ENCODE measurements at places on chromosomes 3 and 15. TPM values are rescaled to one million over a fixed set of nuclear protein-coding genes. Genes with fewer than 3 reads are reported as not detected.

- DNase-seq, result no peak
These were observed 28.6 kb downstream of the PLD1 start for GRCh38 chr3:171781711-171782127.

NRG4 gene
- 3.4 TPM for polyA plus RNA-seq

WWTR1 gene
- polyA plus RNA-seq, result 108 TPM

DNA sequence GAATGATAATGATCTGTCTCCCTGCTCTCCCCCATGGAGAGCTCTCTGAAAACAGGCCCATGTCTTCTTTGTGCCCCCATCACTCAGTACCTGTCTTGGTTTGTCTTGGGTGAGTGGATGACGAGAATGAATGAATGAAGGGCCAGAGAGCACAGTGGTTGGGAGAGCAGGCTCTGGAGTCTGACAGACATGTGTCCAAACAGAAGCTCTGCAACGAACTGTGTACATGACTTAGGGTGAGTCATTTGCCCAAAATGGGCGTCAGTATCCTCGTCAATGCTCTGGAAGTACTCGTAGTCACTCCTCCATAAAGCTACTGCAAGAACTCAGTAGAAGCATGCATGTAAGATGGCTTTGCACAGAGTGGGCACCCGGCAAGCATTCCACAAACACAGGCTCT lies 170.2 kb upstream of the TLE3 start:
- DNase-seq, result no peak

DNA sequence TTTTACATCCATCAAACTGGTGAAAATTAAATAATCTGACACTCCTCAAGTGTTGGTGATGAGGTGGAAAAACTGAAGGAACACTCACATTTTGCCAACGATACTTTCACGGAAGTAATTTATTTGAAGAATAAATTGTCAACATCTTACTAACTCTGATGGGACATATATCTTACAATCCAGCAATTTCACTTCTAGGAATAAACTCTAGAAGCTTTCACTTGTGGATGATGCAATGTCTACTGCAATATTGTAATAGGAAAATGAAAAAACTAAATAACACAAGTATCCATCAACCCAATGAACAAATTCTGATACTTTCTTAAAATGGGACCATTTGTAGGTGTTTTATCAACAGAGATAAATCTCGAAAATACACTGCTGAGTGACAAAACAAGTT lies 16.2 kb upstream of the LIPC start:
- no peak for DNase-seq

DNA sequence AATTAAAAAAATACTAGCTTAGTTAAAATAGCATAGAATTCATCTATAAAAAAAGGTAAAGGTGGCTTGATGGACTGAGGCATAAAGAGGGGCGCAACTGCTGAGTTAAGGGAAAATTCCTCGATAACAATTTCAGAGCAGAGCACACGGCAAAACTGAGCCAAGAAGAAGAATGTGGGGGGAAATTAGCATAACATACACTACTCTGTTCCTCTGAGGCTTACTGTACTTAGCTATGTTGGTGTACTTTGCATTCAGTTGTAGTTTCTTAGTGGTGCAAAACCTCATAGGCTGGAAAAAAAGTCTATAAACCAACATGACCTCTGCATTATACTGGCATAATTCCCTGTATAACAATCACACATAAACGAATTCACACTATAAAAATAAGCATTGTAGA lies 357.9 kb upstream of the LRRC3B start:
- no peak for DNase-seq

WDR93 gene
- 2.3 TPM for polyA plus RNA-seq

C3orf70 gene
- 8.2 TPM for polyA plus RNA-seq

GRCh38 chr3:151675858-151676615 lies 57.7 kb upstream of the AADACL2 start:
- DNase-seq, result no peak

DNA sequence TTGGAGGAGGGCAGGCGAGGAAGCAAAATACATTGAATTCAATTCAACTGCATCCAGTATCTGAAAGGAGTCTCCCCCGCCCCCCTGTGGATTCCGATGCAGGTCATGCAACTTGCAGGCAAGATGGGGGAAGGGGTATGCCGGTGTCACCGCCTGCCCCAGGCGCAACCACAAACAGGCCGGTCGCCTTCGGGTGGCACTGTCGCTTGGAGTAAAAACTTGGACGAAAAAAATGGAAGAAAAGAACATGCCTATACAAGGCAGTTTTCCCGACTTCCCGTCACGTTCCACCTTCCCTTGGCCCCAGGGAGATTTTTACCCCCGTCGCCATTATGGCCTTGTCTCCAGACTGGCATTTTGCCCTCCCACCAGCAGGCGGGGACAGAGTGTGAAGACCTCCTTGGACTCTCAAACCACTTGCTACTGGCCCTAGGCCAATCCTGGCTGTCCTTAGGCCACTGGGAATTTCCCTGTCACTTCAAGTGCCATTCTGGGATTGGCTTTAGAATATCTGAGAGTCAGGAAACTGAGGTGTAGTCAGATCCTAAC lies 1.6 kb upstream of the NTRK3 start:
- DNase-seq, result no peak

USP19 gene
- polyA plus RNA-seq, result 63.2 TPM

ZNF774 gene
- polyA plus RNA-seq, result 3.7 TPM

- no peak for DNase-seq
These were observed 290.0 kb upstream of the THBS1 start for GRCh38 chr15:39290711-39291435.

DNA sequence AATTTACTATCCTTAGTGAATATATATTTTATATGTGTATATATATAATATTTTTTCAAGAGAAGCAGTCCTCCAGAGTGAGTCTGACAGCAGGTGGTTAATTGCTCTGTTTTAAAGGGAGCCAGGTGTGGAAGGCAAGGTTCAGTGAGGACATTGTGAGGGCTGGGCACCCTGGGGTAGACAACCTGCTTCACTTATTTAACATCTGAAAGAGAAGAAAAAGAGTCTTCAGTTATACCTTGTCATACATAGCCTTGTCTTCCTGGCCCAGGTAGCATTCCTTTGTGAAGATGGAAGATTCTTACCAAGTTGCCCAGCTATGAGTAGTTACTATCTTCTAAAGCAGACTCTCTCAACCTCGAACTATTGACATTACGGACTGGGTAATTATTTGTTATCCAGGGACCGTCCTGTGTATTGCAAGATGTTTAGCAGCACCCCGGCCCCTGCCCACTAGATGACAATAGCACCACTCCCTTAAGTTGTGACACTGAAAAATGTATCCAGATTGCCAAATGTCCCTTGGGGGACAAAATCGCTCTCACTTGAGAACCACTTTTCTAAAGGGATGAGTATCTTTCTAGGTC lies 336.0 kb upstream of the TRIM42 start:
- DNase-seq, result no peak

DNA sequence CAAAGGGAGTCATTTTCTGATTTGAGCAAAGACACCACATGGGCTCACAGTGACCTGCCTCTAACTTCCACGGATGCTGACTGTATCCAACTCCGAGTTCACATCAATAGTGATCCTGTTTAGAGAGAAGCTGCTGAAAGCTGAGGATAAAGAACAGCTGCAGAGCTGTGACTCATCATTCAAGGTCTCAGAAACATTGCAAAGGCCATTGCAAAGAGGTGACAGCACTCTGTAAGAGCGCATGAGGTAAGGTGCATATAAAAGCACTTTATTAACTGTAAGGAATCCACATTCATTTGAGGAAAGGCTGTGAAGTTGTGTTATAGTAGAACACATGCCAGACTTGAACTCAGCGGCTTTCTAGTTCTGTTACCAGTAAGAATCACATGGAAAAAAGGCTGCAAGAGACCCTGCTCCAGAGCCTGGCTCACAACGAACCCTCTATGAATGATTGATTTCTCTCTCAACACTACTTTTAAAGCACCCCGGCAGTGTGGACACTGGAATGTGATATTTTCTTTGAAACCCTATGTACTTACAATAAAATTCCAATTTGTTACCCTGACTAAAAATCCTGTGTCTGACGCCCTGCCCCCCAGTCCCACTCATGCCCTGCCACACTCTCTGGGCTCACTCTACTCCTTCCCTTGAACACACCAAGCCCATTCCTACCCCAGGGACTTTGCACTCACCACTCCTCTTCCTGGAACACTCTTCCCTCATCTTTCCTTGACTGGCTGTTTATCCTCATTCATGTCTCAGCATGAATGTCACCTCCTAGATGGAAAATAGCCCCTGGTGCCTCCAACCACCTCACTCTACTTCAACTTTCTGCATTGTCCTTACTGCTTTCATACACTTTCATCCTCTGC lies 111.2 kb downstream of the LSM3 start:
- no peak for DNase-seq

- no peak for DNase-seq
These were observed 492.6 kb downstream of the GABRG3 start for GRCh38 chr15:27463525-27464088.

GRCh38 chr3:114698146-114699105 lies 404.6 kb downstream of the TIGIT start:
- DNase-seq, result no peak

IMPG2 gene
- 0.30 TPM for polyA plus RNA-seq

IQGAP1 gene
- 98.9 TPM for polyA plus RNA-seq

DNA sequence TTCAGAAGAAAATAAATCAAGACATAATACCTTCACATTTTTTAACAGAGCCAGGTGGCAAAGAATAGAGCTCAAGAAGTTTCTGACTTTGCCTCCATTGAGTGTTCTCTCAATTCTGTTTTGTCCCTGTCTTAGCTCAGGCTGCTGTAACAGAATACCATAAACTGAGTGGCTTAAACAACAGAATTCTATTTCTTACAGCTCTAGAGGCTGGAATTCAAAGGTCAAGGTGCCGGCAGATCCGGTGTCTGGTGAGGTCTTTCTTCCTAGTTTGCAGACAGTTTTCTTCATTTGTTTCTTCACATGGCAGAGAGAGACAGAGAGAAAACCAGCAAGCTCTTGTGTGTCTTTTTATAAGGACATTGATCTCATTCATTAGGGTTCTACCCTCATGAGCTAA lies 25.6 kb downstream of the IQCH start:
- DNase-seq, result no peak

CP gene
- 0.85 TPM for polyA plus RNA-seq

ADAMTS9 gene
- polyA plus RNA-seq, result 48.7 TPM

GRCh38 chr15:70240820-70241430 lies 143.2 kb upstream of the TLE3 start:
- DNase-seq, result no peak

DNA sequence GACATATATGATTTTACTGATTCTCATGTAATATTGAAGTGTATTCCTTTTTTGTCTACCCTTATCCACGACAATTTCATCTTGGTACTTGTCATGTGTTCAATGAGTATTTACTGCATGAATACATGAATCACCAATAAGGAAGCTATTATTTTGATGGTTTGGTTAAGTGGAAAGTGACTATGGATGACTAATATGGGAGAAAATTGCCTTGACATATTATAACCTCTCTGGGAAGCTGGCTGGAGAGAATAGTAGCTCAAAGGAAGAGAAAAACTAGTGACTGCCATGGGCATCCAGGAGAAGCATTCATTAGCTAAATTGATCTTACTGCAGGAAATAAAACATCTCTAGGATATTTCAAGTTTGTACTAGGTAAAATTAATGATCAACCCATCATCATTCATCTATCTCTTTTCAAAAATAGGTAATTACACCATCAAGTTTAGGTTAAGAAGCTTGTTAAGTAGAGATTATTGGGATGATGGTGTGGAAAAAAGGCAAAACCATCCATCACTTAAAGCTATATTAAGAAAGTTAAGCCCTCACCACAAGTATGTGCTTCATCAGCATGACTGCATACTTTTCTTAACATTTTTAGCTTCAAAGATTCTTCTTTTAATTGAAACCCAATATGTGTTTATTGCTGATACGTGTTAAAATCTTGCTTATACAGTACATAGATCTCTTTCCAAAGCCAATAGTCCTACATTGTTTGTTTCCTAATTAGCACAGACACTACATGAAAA lies 455.2 kb upstream of the ARPP21 start:
- no peak for DNase-seq

PCSK6 gene
- polyA plus RNA-seq, result 8.9 TPM

DNA sequence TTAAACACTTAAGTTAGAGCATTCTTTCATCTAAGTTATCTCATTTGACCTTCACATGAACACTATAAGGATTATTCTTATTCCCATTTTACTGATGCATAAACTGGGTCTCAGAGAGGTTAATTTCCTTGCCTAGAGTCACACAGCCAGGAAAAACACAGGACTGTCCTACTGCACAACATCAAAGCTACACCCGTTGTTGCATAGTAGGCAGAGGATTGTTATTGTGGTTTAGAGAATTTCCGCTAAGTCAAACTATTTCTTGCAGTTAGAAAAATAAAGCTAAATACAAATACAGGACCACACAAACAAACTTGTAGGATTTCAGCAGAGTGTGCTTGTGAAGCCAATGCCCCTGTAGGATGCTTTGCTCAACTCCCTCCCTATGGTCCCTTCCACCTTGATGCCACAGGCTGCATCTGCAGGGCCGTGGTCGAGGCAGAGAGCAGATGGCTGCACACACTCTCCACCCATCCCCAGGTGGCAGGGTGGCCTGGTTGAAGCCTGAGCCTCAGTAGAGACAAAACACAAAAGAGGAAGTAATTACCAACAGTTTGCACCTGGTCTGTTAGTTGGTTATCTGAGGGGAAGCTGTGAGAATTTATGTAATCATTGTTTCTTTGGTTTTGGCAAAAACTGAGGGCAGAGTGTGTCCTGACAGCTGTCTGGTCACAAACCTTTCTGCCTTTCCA lies 41.1 kb upstream of the SKOR1 start:
- DNase-seq, result no peak

ZCWPW2 gene
- 1.8 TPM for polyA plus RNA-seq

- no peak for DNase-seq
These were observed 25.5 kb upstream of the TMOD3 start for GRCh38 chr15:51803965-51804364.

GRCh38 chr3:43087249-43087776 lies 18.6 kb downstream of the POMGNT2 start:
- DNase-seq, result no peak

DNA sequence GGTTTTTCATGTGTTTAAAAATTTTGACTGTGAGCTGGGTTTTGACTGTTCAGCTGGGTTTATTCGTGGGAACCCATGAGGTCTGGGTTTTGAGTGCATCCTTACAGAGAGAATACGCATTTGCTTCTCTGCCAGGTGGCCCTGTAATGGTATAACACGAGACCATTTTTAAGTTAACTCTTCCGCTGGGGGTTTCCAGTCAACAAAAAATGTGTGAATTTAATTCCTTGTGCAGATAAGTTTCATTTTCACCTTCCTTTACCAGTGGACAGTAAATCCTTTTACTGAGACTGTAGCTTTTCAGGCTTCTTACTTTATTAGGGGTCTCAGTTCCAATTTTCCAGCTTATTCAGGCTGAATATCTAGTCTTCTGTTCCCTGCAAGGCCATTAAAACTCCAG lies 149.6 kb downstream of the OPA1 start:
- DNase-seq, result no peak

DNA sequence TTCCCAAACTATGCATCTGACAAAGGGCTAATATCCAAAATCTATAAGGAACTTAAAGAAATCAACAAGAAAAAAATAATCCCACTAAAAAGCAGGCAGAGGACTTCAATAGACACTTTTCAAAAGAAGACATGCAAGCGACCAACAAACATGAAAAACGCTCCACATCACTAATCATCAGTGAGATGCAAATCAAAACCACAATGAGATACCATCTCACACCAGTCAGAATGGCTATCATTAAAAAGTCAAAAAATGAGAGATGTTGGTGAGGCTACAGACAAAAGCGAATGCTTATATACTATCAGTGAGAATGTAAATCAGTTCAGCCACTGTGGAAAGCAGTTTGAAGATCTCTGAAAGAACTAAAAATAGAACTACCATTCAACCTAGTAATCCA lies 20.2 kb downstream of the CFAP44 start:
- DNase-seq, result no peak

TM6SF1 gene
- polyA plus RNA-seq, result 2.0 TPM

ARL14 gene
- polyA plus RNA-seq, result 0.13 TPM

CYP1A2 gene
- polyA plus RNA-seq, result 0.20 TPM

- no peak for DNase-seq
These were observed 89.3 kb downstream of the ST6GAL1 start for GRCh38 chr3:187019542-187020072.
